Activated CD8-positive, alpha-beta memory T cell treated with anti-CD3 and anti-CD28 coated beads for 36 hours (primary cell): ENCODE measurements at places on chromosomes 2 and 18. TPM values are rescaled to one million over a fixed set of nuclear protein-coding genes. Genes with fewer than 3 reads are reported as not detected.

TDRD15 gene
- total RNA-seq = not detected

GKN2 gene
- not detected for total RNA-seq

MAPK4 gene
- not detected for total RNA-seq

ERBB4 gene
- not detected for total RNA-seq

TMBIM1 gene
- total RNA-seq = 86.4 TPM
